ENCODE measurements at places on chromosomes 4 and X.

- no peak for DNase-seq
These were observed 140.1 kb upstream of the TRAM1L1 start for GRCh38 chr4:117225471-117225870.

DNA sequence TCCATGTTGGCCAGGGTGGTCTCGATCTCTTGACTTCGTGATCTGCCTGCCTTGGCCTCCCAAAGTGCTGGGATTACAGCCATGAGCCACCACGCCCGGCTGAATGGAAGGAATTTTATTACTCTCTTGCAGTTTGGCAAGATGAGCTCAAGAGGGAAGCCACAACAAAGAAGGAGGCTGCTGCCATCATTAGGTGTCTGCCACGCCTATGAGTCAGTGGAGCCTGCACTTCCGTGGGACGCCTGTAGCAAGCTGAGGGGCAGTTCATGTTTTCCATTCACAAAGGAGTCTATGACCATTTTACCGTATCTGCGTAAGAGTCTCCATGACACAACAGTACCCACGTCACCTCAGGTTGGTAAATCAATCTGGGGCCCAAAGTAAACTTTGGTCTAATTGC is 51.2 kb upstream of the CHRNA9 start:
- no peak for DNase-seq

- DNase-seq: no peak
These were observed 7.0 kb downstream of the AFF2 start for GRCh38 chrX:148507418-148507817.

- DNase-seq: no peak
These were observed 87.1 kb downstream of the BEND2 start for GRCh38 chrX:18133605-18134004.

GRCh38 chrX:41116948-41117347 is 31.7 kb downstream of the USP9X start:
- no peak for DNase-seq

- DNase-seq: no peak
These were observed 961 bp upstream of the MBNL3 start for GRCh38 chrX:132489578-132490419.

- DNase-seq: no peak
These were observed 101.0 kb downstream of the HMX1 start for GRCh38 chr4:8770518-8771257.

DNA sequence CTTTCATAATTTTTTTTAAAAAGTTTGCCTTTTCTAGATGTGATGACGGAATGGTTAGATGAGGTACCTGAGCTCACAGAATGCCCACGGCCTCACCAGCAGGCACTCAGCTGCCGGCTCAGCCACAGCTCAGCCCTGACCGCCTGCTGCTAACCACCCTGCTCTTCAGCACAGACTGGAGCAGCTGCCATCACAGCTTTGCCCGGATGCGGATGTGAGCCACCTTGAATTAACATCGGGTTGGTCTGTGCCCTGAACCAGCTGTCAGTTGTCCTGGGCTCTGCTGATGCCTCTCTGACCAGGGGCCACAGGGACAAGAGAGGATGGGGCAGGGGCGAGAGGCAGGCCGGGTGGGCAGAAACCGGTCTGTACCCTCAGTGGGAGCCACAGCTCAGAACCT is 93.3 kb downstream of the HMX1 start:
- no peak for DNase-seq

DNA sequence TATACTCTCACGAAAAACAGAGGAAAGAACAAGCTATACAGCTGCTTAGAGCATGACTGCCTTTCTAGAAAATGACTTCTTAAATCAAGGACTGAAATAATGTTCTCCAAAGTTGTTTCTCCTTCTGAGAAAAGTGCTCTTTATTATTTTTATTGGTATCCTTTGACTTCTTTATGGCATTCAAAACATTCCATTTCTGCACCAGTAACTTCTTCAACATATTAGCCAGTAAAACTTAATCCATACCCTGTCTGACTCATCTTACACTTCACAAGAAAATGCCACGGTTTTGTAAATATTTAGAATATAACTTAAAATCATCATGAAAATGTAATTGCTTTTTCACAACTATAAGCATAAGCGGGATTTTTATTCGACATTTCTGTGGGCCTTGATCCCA is 180.4 kb downstream of the NR3C2 start:
- no peak for DNase-seq

DNA sequence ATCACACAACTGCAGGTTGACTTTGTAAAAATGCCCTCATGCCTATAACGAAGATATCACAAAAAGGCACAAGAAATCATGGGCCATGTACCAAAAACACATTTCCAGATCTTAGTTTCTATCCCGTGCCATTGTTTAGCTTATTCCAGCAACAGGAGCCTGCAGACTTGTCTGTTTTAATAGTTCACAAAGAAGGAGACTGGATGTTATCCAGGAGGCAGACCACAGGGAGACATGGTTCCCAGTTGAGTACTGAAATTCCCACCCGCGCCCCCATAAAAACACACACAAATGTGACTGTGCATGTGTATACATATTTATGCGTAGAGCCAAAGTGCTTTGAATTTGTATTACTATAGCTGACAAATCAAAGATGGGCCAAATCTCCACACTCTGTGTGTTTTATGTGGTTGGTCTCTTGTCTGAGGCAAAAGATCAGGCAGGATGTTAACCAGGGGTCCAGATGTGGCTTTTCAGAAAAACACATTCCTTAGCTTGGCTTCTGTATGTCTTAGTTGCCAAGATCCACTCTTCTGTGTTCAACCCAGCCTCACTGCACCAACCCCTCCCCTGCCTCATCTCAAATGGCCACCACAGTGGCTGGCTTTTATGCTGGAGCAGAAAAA is 469.2 kb upstream of the DIPK2B start:
- DNase-seq: no peak

GRCh38 chr4:151784706-151785105 is 23.9 kb upstream of the GATB start:
- DNase-seq: no peak

GRCh38 chrX:23901060-23901459 is 6.7 kb downstream of the APOO start:
- no peak for DNase-seq

GRCh38 chr4:24774452-24774851 is 20.9 kb upstream of the SOD3 start:
- DNase-seq: no peak

DNA sequence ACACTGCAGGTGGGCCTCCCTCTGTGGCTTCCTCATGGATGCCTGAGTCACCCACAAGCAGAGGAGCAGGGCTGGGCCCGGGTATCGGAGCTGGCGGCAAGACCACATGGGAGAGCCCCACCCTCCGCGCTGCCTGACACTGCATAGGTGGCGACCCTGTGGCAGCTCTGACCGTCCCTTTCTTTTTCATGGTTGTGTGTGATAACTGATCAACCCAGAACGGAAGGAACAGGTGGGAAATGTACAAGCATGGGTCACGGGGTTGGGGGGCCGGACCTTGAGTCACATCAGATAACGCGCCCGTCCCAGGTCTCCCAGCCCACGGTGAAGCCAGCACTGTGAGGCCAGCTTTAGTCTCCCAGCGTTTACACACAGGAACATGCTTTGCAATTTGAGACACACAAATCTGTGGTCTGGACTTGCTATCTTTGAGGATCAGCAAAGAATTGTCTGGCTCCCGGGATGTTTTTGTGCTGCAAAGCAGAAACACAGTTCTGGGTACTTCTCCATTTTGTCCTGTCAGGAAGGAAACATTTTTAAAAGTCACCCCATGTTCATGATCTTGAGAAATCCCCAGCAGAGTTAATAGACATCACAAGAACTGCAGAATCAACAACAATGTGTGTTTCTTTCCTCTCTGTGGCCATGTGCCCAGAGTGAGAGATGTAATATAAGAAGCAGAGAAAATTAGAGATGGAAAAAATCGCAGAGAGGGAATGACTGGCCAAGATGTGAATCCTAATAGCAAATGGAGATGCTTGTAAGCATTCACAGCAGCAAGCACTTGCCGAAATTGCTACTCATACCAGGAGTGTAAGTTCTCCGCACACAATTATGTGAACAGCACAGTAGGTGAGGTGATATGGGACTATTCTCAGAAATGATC is 70.1 kb upstream of the CBR4 start:
- no peak for DNase-seq

DNA sequence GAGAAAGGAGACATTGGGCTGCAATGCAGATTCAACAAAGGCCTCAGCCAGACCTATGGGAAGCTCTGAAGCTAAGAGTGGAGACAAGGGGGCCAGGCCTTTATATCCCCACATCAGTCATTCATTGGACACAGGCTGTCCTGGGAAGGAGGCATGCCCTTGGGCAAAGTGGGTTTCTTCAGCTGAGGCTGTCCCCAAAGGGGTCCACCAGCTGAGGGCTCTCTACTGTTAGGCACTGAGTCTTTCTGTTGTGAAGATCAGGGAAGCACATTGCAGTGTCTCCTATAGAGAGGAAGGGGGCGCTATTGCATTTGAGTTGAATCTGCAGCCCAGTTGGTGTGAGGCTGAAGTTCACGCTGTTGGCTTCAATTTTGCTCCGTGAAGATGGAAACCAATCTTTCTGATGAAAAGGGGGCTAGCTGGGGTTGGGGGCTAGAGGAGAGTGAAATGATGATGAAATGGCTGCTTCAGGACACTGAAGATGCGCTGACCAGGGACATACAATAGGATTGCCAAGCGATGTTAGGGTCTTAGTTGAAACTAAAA is 48.0 kb downstream of the SLC25A5 start:
- DNase-seq: peak; percentile 18

- DNase-seq: no peak
These were observed 73.7 kb downstream of the SPCS3 start for GRCh38 chr4:176393306-176394013.

DNA sequence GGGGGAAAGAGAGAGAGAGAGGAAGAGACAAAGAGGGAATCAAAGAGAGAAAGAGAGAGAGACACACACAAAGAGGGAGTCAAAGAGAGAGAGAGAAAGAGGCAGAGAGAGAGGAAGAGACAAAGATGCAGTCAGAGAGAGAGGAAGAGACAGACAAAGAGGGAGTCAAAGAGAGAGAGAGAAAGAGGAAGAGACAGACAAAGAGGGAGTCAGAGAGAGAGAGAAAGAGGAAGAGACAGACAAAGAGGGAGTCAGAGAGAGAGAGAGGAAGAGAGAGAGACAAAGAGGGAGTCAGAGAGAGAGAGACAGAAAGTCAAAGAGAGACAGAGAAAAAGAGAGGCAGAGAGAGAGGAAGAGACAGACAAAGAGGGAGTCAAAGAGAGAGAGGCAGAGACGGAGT is 45.5 kb downstream of the MAGEA9 start:
- DNase-seq: no peak

DNA sequence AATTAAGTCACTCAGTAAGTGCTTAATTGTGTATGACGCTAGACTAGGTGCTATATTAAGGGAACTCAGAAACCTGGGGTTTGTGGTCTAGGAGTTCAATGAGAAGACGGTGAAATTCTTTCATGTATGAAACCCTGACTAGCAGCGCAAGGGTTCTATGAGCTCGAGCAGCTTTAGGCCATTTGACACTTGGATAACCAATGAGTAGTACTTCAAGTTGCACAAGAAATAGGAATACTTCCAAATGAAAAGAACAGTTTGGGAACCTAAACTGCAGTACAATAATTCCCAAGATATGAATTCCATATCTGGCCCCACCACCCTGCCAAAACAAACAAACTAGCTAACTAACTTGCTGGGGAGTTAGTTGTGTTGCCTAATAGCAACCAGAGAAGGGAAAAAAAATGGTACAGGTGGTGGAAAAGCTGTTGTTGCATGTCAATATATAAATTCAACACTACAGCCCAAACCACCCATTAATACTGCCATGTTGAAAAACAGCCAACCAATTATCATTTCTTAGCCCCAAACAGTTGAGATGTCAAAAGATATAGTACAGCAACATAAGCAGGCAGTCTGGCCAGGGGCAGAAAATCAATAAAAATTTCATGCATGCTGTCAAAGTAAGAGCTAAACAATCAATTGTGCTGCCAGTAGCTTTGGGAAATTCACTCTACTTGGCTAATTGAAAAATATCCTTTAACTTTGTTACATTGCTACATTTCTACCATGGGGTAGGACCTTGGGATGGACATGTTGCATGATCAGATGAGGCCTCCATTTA is 54.6 kb upstream of the MCF2 start:
- no peak for DNase-seq

- no peak for DNase-seq
These were observed 328.7 kb upstream of the ZFP42 start for GRCh38 chr4:187666697-187667494.

GRCh38 chr4:168021666-168022065 is 70.7 kb upstream of the ANXA10 start:
- DNase-seq: no peak

- DNase-seq: no peak
These were observed 47.0 kb upstream of the GPC3 start for GRCh38 chrX:134032441-134032840.

GRCh38 chrX:110944751-110945675 is 149.4 kb upstream of the CHRDL1 start:
- peak; percentile 2 for DNase-seq

GRCh38 chr4:107896158-107896645 is 35.1 kb upstream of the CYP2U1 start:
- DNase-seq: no peak

GRCh38 chr4:184854673-184855072 is 28.9 kb upstream of the ACSL1 start:
- no peak for DNase-seq

DNA sequence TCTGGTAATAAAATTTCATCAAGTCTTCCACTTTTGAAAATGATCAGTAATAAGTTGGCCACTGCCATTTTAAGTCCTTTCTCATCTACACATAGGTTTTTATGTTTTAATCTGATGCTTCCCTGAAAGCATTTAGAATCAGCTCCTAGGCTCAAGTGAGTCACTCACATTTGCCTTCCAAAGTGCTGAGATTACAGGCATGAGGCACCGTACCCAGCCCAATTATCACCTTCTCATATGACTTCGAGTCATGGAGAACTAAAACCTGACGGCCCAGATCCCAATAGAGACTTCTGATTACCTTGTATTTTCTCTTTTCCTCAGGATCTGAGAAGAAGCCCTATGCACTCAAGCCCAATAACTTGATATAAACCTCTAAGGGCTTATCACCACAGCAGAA is 140.8 kb downstream of the OPHN1 start:
- no peak for DNase-seq

DNA sequence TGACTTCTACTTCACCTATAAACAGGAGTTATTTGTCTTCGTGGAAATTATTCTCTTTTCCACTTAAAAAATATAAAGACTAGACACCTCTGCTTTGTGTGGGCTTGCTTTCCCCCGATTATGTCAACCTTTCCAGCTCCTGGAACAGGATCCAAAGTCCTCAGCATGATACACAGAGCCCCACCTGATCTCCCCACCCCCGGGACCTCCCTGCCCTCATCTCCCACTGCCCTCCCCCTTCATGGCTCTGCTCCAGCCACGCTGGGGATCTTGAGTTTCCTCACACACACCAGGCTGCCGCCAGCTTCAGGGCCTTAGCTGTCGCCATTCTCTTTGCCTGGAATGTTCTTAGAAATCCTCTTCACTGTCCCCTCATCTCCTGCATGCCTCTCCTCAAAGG is 55.3 kb downstream of the MBNL3 start:
- DNase-seq: no peak

DNA sequence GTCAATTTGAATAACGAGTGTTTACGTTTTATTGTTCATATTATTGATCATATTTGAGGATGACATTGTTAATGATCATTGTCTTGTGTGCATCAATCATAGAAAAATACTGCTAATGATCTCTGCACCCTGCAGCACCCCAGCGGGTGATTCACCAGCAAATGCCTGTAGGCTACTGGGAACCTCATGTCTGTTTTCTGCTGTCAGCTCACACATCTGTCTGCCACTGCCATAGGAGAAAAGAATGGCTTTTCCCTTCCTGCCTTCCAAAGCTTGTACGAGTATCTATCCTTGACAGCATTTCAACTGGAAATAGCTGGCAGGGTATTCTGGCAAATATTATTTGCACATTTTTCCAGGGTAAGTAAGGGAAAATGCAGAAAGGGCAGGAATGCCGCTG is 272.1 kb upstream of the TRAM1L1 start:
- DNase-seq: no peak

- no peak for DNase-seq
These were observed 55.0 kb upstream of the PRDM5 start for GRCh38 chr4:120977435-120977997.

Data from NCI-H524 treated with DMSO at 0.1 percent for 48 hours (cell line).